ENCODE measurements at places on chromosomes 5 and 9.

DNA sequence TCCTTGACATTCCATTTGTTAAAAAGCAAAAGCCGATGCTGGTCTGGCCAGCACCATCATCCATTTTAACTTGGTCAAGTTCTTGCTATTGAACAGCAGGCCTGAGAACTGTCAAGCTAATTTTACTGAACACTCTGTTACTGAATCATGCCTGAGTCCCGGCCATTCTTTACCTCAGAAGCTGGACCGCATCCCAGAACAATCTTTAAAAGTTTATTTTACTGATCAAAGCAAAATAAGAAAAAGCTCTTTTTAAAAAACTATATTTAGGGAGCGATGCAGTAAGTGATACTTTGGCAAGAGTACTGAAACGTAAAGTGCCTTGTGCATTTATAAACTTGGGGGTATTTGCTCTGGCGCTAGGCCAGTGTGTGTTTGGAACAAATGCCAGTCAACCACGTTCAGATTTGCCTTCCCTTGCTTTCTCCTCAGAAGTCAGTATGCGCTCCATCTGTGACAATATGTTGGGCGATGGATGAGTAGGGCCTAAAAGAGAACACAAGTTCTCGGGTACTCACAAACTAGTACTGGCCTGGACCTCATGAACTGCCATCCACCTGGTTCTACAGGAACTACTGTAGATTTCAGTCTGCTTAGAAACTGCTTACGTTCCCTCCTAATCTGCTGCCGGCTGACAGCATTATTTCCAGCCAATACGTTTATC is 161.9 kb downstream of the MAPKAP1 start:
- DNase-seq: no peak

GRCh38 chr9:30723656-30724055 is 1660.8 kb upstream of the ACO1 start:
- no peak for DNase-seq

DNA sequence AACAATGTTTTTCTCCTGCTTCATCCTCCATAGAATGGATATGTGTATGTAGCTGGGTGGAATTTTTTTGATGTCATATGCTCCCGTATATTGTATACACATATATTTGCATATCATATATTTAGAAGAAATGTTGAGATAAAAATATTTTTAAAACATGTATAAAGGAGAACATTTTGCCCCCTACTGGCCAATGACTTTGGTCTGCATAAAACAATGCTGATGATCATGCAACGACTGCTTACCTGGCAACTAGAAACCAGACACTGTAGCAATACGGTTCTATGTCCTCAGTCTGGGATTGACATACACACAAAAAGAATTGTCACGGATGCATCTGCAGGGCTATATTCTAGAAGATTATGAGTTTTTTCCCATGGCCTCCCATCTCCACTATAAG is 503.6 kb downstream of the ELAVL2 start:
- DNase-seq: no peak

DNA sequence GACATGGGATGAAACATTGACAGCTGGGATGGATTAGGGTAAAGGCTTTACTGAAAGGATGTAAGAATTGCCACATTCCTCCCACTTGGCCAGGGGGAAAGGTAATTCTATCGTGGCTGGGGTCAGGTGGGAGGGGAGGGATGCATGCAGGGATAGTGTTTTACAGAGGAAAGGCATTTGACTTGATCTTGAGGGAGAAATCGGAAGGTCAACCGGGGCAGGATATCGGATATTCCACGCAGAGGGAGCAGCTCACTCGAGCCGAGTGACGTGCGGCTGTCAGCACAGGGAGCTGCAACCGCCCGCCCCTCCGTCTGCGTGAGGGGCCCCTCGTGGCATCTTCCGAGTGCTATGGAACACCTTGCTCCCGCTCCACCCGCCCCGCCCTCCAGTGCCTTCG is 63.4 kb upstream of the ADAMTS2 start:
- no peak for DNase-seq

GRCh38 chr5:16737620-16738364 is 121.0 kb upstream of the RETREG1 start:
- DNase-seq: no peak

DNA sequence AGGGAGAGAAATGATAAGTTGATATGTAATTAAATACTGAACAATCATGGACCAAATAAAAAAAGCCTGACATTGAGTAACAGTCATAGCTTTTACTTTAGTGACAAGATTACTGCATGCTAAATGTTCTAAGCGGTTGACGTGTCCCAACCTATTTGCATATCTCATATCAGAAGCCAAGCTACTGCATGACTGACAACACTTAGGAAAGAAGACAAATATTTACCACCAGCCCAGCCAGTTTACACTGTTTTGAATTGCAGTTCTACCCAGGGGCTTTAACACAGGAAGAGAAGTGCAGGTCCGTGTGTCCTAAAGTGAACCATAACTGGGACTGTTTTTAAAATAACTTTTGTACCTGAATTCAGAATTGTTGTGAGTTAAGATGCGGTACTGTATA is 219.9 kb downstream of the PRDM9 start:
- no peak for DNase-seq

DNA sequence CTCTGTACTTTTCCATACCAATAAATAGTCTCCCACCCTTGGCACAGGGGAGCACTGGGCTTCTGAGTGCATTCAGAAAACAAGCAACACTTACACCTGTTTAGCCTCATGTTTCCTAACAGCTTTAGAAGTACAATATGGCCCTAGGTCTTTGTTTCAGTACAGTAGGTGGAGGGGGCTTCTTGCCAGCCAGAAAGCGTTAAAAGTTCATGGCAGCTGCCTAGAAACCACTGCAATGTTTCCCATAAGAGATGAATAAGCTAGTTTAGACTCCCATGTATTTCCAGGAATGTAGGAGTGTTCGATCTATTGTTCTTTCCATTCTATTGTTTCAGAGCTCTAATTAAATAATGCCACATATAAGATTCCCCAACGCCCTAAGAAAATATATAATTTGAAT is 444.8 kb downstream of the ARHGEF28 start:
- no peak for DNase-seq

DNA sequence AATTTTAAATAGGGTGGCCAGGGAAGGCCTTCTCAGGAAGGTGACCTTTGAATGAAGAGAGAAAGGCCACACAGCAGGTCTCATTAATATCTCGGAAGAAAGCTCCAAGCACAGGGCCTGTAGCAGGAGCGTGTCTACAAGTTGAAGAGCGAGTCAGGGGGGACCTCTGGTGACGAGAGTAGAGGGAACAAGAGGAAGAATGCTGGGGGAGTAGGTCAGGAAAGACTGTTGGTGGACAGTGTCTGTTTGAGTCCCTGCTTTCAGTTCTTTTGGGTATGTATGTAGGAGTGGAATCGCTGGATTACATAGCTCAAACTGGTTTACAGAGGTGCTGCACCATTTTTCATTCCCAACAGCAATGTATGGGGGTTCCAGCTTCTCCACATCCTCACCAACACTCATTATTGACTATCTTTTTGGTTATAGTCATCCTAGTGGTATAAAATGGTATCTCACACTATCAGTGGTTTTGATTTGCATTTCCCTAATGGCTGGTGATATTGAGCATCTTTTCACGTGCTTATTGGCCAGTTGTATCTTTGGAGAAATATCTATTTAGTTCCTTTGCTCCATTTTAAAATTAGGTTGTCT is 55.8 kb downstream of the NUP214 start:
- DNase-seq: no peak

DNA sequence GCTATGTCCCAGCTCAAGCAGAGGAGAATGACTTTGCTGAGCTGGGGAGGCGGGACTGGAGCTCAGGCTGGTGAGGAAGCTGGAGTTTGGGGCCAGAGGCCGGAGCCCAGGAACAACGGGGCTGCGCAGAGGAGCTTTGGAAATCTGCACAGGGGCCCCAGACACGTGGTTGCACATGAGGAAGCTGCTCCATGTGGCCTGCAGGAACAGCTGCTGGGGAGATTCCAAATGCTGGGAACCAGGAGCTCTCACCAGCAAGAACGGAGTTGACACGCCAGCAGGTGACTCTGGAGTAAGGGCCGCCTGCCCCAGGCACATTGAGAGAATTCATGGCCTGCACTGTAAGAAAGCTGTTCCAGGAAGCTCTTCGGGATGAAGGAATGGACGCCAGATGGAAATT is 91.0 kb downstream of the OLFM1 start:
- no peak for DNase-seq

DNA sequence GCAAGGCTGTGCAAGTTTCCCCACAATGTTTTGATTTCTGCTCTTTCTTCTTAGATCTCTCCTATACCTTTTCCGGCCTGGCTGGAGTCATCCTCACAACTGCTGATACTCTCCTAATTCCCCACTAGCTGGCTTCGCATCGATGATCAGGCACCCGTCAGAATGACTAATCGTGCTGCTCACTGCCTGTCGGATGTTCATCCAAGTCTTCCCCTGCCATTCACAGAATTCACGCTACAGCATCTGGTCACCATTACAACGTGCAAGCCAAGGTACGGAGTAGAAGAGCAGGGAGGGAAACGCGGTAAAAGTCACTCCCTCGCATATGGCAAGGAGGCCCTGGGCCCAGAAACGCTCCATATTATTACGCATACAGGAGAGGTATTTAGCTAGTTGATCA is 35.1 kb downstream of the CDH10 start:
- DNase-seq: no peak

GRCh38 chr5:83633285-83633684 is 87.4 kb downstream of the HAPLN1 start:
- no peak for DNase-seq

GRCh38 chr5:169065400-169065799 is 235.5 kb downstream of the SLIT3 start:
- no peak for DNase-seq

DNA sequence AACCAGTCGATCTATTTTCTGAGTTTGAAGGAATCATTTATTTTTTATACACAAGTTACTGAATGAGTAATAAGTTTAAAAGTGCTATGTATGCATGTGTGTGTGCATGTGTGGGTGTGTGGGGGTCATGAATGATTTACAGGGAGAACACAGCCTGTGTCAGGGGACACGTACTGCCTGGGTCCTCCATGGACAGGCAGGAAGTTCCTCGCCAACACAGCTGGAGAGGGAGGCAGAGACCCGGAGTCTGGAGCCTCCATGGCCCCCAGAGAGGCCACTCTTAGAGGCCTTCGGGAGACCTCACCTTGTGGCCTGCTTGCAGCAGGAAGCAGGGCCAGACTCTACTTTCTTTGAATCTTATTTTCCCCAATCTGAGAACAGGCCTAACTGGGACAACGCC is 144.7 kb downstream of the GABBR2 start:
- no peak for DNase-seq

- no peak for DNase-seq
Observed at GRCh38 chr5:157198277-157198986, 17.8 kb downstream of the ITK start.

DNA sequence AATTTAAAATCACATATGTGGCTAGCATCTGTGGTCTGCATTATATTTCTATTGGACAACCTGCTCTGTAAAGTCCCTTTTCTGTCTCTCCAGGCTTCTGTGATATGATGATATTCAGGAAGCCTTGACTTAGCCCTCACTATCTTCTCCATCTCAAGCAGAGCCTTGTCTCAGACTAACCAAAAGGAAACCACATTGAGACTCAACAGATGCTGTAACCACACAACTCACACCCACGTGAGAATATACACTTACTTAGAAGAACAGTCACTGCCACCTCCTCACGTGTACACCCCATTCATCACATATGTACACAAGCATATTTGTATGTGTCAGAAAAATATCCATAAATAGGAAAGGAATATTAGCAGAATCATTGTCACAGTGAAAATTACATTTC is 33.6 kb downstream of the HTR4 start:
- DNase-seq: no peak

DNA sequence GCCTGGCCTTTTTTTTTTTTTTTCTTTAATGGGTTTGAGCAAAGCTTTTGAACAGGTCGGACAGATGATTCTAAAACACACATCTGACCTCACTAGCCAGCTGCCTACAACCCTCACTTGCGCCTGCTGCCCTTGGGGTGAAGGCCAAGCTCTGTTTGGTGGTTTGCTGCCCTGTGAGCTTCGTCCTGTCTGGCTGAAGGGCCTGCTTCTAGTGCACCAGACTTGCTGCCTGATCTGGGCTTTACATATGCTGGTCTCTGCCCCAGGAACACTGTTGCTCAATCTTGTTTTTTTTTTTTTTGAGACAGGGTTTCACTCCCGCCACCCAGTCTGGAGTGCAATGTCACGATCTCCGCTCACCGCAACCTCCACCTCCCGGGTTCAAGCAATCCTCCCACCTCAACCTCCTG is 16.4 kb upstream of the DOLPP1 start:
- DNase-seq: no peak

DNA sequence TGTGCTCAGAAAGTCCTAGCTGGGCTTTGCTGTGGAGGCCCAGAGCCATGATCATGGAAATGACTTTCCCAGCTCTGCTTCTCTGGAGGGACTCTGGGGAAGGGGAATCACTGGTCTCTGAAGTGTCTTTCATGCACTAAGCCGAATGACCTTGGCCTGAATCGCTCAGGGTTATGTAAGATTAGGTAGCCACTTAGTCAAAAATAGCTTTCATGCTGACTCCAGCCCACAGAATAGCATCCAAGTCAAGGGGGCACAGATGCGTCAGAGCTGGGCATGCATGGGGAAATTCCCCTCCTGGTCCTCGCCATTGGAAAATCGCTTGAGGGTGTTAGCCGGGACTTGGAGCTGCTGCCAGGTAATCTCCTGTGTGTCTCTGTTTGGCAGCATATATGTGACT is 36.1 kb upstream of the PPARGC1B start:
- no peak for DNase-seq

GRCh38 chr5:65876970-65877369 is 49.4 kb upstream of the ERBIN start:
- DNase-seq: no peak

DNA sequence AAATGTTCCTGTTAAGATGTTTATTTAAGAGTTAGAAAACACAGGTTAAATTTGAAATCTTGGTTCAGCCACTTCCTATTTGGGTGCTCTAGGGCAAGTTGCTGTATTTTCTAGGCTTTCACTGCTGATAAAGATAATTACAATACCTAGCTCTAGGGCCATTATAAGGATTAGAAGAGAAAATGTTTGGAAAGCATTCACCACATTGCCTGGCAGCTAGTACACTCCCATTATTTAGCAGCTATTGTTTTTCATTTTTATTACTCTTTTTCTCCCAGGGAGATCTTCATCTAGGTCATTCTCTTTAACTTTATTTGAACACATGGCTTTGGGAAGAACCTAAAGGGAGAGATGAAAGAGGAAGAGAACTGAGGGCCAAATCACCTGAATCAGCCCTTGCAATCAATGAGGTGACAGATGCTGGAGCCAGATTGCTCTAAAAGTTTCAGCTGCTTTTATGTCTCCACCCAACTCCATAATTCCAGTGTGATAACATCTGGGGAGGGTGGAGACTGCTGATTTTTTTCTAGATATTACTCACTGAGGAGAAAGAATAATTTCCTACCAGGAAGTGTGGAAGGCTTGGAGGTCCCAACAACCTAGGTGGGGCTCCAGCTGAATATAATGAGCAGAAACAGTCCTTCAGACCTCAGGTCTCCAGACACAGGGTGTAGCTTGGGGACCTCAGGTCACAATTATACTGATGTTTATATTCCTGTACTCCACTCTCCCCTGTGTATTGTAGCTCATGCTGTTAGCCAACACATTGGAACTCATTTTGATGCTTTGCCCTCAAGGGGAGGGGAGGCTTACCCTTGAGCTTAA is 640.0 kb downstream of the RAB3C start:
- DNase-seq: no peak
